ENCODE measurements at places on chromosomes 5 and 9.

- DNase-seq: no peak
These were observed 662.2 kb upstream of the ZNF608 start for GRCh38 chr5:125408448-125409233.

- DNase-seq: no peak
These were observed 66.4 kb downstream of the COL5A1 start for GRCh38 chr9:134707731-134708671.

DNA sequence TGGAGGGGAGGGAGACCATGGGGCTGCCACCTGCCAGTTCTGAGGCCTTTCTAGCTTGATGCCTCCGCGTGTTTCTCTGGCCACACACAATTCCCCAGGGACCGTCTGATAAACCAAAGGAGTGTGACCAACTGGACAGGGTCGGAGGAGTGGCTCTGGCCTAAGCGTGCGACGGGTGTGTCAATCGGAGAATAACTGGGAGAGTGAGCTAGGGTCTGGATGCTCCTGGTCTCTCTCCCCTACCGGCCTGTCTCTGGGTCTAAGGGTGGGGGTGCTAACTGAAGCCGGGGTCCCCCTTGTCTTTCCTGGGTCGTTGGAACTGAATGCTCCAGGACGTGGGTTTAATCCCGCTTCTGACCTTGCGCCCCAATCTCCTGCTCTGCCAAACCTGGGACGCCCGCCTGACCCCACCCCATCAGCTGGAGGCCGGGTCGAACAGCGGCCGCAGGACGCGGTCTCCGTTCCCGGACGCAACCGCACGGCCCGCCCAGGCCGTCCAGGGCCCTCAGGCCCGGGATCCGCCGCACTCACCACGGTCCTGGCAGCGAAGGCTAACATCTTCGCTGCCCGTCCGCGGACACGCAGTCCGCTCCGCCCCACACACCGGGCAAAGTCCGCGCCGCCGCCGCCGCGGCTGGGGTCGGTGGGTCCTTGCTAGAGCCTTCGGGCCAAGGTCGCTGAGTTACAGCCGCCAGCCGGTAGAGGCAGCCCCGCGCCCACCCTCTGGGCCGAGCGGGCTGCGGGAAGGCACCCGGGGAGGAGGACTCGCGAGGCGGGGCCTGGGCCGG, 447 bp downstream of the CRAT start:
- DNase-seq: no peak

DNA sequence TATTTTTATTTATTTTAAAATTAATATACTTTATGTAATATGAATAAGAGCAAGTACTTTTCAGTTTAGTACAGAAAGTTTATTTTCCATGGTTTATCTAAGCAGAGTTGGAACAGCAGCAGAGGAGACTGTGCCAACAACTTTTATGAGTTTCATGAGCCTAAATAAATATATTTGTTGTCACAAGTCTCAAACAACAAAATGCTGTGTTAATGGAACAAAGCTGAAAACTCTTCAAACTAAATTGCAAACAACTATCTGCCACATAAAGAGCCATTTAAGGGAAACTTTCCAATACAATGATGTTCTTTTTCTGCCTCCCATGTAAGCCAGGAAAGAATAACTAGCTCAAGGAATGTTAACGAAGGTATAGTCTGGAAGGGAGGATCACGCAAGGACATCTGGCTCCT, 96.1 kb downstream of the FBN2 start:
- DNase-seq: no peak

DNA sequence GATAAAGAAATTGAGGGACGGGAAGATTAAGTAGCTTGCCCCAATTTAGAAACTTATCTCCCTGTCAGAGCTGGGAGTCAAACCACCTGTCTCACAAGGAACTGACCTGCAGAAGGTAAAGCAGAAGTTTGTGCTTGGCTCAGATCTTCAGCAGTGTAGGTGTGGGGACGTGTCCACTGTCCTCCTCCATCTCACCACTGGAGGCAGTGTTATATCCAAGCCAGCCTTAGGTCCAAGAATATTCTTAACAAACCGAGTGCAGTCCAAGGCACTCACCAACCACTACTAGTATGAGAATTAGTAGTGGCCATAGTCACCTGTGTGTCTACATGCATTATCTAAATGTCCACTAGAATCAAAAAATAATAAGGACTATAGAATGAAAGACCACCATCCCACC, 86.3 kb upstream of the IRX1 start:
- no peak for DNase-seq

DNA sequence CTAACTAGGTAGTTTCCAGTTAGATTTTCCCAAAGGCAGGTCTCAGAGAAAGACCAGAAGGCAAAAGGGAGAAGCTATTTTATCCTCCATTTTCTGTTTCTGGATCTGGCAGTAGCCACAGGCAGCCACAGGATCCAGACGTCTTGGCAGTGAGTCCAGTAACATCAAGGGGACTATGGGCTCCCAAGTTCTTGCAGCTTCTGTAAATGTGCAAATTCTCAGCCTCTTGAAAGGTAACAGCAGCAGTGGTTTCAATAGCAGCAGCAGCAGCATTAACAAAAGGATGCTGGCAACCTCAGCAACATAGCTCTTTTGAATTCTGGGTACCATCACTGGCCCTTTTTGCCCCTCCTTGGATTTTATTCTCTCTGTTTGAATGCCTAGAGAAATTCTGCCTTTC, 27.1 kb upstream of the IL33 start:
- no peak for DNase-seq

GRCh38 chr5:170546282-170546681, 42.5 kb downstream of the KCNIP1 start:
- no peak for DNase-seq

- no peak for DNase-seq
These were observed 2215.5 kb downstream of the MAT2B start for GRCh38 chr5:165720901-165721300.

GRCh38 chr9:8205576-8205975, 406.0 kb upstream of the DMAC1 start:
- no peak for DNase-seq

DNA sequence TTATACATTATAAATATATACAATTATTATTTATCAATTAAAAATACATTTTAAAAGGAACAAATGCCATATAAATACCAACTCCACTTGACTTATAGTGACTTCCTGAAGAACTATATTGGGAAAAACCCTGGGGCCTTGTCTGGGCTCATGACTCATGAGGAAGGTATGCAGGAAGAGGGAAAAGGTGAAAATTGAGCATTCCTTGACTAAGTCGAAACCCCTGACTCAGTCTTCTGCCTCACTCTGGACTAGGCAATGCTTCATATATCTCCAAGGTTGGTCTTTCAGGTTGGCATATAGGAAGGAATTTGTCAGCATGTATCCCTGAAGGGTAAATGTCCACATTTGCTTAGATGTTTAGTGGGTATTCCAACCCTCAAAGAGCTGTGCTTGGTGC, 78.5 kb downstream of the SH3TC2 start:
- no peak for DNase-seq

- no peak for DNase-seq
These were observed 87.3 kb downstream of the HSD17B3 start for GRCh38 chr9:96214635-96215034.

DNA sequence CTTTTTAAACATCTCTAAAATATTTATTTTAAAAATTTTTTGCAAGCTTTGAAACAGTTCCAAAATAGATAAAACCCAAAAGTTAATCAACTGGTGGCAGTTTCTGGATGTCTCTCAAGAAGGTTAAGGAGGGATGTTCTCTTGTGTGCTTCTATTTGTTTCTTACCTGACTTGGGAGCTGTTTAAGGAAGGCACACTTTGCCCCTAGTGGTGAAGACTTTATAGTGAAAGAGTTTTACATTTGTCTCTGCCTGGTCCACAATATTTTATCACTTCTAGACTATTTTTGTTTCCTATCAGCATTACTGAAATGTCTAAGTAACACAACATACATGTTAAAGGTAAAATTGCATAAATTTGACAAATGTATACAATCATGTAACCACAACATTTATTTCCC, 552.8 kb downstream of the SEMA5A start:
- DNase-seq: no peak

DNA sequence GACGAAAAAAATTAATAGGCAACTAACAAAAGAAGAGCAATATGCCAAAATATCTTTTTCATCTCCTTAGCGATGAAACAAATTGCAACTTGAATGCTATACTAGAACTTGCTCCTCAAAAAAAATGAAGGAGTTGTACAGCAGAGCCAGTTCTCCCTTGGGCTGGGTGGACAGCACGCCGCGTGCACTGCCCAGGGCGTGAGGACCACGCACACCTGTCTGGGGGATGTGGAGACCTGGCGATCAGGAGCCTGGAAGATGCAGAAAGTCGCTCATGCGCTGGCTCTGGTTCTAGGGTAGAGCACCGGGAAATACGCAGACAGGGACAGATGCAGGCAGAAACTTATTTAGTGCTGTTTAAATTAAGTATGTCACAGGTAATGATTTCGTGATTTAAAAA, 342.0 kb upstream of the IRX4 start:
- no peak for DNase-seq

DNA sequence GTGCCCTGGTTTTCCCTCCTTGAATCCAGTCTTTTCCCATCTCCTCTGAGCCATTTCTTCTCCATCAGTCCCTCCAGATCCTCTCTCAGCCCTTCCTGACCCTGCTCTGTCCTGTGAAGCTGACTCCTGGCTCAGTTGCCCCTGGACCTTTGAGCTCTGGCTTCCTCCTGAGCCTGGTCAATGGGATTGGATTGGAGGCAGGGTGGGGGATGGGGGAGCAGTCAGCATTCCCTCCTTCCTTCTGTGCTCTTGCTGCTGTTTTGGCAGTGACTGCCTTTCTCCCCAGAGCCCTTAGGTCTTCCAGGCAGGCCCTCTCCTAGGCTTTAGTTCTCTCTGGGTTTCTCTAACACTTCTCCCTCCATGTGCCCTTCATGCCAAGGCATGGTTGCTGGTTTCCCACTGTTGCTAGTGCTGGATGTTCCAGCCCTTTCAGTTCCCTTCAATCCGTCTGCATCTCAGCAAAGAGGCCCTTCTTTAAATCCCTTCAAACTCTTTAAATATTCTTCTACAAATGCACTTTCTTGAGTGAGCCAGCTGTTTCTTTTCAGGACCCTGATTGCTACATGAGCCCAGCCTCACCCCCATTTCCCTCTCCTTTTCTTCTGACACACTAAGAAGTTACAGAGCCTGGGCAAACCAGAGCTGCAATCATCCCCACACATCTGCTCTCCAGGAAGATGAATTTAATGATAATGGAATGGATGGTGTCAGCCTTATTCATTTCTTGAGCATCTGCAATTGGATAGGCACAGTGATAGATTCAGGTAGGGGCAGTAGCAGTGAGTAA, 2.2 kb downstream of the TNFSF15 start:
- DNase-seq: no peak

- DNase-seq: peak; percentile 90
These were observed 15.0 kb downstream of the GLIPR2 start for GRCh38 chr9:36151316-36152210.

- no peak for DNase-seq
These were observed 75.6 kb upstream of the RASEF start for GRCh38 chr9:83138422-83139135.

GRCh38 chr9:107251756-107252322, 31.2 kb upstream of the RAD23B start:
- DNase-seq: no peak

- DNase-seq: no peak
These were observed 13.3 kb downstream of the UCK1 start for GRCh38 chr9:131517761-131518190.

DNA sequence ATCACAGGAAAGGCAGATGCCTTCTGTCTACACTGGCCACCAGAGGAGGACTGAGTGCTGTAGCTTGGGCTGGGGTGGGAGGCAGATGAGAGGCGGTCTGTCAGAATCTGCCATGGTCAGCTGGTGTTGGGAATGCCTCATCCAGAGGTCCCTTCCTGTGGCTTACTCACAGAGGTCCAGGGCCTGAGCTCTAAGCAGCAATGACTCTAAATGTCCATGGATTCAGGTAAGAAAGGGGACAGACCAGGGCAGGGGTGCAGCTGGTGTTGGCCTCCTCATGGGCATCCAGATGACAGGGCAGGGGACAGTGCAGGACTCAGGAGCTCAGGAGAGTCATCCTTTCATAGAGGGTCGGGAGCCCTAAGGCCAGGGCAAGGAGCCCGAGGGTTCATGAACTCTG, 165.0 kb downstream of the ICE1 start:
- no peak for DNase-seq

DNA sequence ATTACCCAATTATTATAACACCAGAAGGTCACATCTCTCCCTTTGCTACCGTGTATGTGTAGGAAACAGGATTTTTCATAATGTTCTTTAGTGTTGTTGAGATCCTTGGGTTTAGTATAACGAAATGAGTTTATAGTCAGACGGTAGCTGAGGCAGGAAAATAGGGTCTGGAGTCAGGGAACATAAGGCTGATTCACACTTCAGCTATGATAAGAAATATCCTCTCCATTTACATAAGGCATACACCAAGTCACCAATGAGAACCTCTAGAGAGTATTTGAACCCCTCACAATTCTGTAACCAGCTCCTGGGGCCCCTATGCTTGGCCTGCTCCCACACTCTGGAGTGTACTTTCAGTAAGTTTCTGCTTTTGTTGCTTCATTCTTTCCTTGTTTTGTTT, 58.9 kb upstream of the ANKH start:
- DNase-seq: no peak

DNA sequence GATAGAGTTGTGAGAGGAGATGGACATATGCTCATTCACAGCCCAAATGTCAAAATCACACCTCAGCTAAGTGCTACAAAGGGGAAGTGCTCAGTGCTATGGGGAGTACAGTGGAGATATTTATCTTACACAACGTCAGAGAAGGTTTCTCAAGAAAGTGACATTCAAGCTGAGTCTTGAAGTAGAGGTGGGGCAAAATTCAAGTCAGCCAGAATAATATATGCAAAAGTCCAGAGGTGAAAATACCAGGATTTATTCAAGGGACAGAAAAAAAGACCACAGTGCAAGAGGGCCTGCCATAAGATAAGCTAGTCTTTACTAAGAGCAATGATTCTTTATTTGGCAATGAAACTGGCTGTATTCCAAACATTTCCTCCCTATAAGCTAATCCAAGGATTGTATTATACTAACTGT, 327.8 kb upstream of the PIK3R1 start:
- no peak for DNase-seq

DNA sequence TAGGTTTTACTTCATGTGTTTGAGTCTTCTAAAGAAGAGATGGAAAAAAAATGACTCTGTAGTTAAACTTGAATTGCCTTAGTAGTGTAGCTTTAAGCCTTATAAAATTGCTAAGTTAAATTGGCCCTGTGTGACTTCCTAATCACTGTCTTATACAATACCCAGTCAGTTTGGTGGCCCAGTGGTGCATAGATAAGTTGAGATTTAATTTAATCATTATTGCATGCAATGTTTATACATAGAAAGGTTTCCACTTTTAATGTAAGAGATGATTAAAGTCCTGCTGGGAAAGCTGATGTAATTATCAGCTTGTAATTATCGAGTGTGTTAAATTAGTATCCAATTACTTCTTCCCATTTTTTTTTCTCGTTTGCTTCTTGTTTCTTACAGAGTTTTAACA, 187.1 kb downstream of the TRIO start:
- DNase-seq: no peak

- no peak for DNase-seq
These were observed 119.9 kb downstream of the SLC1A3 start for GRCh38 chr5:36726317-36726716.

- no peak for DNase-seq
These were observed 193.4 kb downstream of the ATPSCKMT start for GRCh38 chr5:10056228-10056760.

- no peak for DNase-seq
These were observed 30.7 kb downstream of the RAI14 start for GRCh38 chr5:34686762-34687268.
